Stimulated activated CD4-positive, alpha-beta T cell treated with anti-CD3 and anti-CD28 coated beads, Interleukin-15, amount 100 ng/mL, for 1 hour (primary cell): ENCODE measurements at places on chromosomes 3 and 15.

- DNase-seq: no peak
Measured at GRCh38 chr3:173340626-173341025, 56.9 kb upstream of the NLGN1 start.

- no peak for DNase-seq
Measured at GRCh38 chr3:39205919-39206516, 13.6 kb upstream of the XIRP1 start.

GRCh38 chr3:37094636-37095035 lies 79.7 kb downstream of the LRRFIP2 start:
- no peak for DNase-seq

DNA sequence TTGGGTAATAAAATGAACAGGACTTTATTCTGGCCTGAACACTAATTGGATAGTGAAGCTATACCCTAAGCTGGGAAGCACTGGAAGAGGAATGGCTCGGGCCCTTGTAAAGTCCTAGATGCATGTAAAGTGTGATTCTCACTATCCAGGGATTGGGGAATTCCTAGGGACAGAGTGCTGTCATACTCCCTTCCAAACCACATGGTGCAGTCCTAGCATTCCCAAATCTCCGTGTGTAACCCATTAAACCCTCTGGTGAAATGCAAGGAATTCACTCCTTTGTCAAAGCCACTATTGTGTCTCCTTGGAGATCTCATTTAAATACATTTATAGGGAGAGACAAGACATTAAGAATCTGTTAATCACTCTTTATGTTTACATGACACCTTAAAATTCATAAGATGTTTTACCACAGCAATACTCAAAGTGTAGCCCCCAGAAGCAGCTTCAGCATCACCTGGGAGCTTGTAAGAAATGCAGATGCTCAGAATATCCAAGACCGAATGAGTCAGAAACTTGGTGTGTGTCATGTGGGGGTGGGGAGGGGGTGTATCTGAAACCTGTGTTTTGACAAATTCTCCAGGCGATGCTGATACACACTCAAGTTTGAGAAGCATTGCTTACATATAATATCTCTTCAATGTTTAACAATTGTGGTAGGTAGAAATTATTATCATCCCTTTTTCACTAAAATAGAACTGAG lies 121.8 kb upstream of the NPHP3 start:
- DNase-seq: no peak

DNA sequence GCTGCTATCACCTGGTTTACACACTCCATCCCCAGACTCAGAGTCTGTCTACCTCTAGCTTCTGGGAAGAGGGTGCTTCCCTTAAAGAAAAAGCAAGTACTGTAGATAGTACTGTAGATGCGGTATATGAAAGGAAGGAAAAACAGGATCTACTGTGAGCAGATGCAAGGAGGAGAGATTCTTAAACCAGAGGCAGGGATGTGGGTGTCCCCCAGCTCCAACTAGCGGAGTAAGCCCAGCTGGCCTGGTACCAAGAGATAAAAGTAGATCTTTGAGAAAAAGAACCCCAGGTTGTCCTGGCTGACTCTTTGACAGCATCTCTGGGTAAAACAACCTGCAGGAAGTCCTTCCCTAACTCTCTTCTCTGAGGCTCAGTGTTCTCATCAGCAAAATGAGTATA lies 523.7 kb upstream of the PROK2 start:
- DNase-seq: no peak

GRCh38 chr3:17894434-17895060 lies 152.1 kb upstream of the TBC1D5 start:
- DNase-seq: no peak

- DNase-seq: no peak
Measured at GRCh38 chr3:17805461-17805940, 63.1 kb upstream of the TBC1D5 start.
